Psoas muscle (tissue), 8 donors: ENCODE measurements at places on chromosomes 5 and 9.

GRCh38 chr9:128180001-128180400, 11.4 kb downstream of the CIZ1 start:
- no peak for DNase-seq

DNA sequence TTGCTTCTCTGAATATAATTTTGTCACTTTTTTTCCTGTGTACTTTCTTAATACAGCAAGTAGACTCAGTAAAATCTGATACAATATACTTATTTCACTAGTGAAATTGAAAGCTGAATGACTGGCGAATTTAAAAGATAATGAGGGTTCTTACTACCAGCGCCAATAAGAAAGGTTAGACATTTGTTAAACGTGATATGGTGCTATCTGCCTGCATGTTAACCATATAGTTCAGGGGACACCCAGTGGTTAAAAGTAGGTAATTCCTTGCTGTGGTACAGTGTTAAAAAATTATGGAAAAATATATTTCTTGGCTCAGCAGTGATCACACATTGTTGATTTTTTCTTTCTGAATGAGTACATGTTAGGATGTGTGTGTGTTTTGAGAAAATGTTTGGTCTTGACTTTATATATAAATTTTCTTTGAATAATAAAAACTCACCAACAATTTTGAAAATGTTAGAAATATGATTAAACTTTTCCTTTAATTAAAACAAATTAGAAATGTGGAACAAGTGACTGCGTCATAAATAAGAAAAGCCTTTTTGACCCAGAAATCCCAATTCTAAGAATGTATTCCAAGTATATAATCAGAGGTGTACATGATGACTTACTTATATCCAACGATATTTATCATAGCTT, 25.8 kb downstream of the CAST start:
- DNase-seq, result no peak

GRCh38 chr5:53936481-53937352, 373.7 kb downstream of the ARL15 start:
- no peak for DNase-seq

DNA sequence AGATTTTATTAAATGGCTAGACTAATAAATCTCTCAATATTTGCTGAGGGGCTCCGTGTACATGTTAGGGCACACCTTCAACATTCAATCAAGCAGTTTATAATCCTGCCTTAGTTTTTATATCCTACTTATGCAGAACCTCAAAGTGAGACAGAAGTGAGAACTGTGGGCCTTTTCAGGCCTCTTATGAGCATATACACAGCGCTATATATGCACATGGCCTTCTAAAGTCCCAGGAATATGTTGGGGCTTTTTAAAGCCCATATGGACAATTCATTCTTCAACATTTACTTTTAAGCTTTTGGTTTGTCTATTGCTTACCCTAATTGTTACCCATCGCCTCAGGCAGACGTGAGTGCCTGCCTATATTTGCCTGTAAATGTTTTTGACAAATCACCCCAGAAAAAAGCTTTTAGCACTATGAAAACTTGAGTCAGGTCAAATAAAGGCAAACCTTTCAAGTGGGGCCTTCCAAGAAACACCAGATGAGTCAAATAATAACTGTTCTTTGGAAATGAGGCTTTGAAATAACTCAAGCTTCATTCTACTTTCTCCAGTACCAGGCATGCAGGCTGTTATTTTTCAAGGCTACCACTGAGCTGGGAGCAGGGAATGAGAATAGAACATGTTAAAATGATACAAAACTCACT, 58.2 kb downstream of the ESM1 start:
- no peak for DNase-seq

DNA sequence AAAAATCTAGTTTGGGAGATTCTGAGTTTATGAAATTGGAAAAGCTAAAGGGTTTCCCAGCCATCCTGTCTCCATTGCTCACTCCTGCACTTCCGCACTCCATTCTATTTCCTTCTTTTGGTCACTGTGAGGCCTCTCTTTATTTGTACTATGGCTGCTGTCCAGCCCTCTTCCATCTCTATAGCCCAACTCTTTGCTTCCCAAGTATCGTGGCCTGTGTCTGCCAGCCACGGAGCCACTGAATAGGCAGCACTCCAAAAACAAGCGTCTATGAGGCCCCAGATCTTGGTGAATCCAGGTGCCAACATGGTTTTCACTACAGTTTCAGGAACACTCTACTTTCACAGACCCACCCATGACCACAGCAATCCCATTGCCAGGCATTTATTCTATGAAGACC, 37.2 kb downstream of the GRAMD2B start:
- no peak for DNase-seq

DNA sequence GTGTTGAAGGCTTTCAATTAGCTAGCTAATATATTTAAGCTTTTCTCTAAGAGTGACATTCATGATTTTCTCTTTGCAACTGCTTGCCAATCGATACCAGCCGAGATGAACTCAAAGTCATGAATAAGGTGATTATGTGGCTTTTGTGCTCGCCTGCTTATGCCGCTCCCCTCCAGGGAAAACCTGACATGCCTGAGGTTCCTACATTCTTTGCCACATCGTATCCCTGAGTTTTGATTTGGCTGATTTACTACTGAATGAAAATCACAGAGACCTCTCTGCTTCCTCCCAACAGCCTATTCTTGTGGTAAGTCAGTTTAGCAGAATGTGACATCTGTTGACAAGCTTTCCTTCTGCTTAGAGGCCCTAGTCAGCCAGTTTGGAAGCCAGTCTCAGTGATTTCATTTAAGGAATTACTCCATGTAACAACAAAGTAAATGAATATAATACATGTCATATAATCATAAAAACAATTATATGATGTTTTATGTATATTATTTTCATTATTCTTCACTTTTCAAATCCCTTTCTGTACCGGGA, 513.4 kb downstream of the CSNK1G3 start:
- no peak for DNase-seq

DNA sequence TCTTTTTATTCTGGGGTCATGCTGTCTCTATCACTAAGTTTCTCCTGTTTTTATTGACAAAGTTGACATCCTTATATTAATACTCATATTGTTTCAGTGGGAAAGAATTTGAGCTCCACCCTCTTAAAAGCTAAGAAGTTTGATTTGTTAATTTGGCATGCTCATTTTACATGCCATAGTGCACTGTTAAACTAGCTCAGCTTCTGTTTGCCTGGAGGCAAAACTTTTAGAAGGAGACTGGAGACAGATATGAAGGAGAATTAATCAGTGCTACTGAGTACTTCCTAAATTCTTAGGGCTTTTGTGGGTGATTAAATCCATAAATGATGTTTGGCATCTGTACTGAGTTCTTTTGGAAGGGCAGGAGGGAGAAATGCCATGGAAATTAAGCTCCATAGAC, 138.9 kb downstream of the NTRK2 start:
- DNase-seq, result no peak

GRCh38 chr5:172093559-172093958, 87.1 kb upstream of the FBXW11 start:
- DNase-seq, result no peak

- DNase-seq, result no peak
These were observed 94.5 kb upstream of the PPP1R2B start for GRCh38 chr5:156755421-156756087.

DNA sequence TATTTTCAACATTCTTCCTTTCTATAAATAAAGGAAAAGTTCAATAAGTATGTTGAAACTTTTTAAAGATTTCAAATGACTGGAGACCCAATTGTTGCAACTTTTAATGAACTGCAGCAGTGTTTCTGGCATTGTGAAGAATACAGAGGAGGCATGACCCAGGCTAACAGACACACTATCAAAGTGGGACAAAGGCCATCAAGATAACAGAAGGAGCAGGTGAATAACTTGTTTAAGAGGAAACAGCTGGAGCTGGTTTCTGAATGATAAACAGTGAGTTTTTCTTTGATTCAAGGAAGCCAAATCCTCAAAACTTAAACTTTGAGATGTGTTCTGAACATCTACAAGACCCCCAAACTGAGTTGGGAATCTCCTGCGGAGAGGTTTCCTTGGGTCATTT, 734.6 kb downstream of the TLR4 start:
- no peak for DNase-seq

DNA sequence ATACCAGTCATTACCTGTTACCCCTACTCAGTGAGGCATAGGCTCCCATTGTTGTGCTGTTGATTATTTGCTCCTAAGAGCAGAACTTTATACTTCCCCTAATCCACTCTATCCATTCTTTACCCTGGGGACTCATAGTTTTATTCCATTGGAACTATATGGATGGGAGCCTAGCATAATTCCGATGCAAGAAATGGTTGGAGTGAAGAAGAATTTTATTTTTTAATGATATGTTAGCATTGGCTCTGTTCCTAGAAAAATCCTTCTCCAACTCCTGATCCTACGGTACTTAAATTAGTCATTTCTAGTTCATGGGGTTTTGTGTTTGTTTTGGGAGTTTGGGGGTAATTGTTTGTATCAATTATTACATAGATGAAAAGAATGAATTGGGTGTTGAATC, 191.5 kb downstream of the GOLPH3 start:
- no peak for DNase-seq

- no peak for DNase-seq
These were observed 155.7 kb upstream of the SH3GL2 start for GRCh38 chr9:17422994-17423680.

DNA sequence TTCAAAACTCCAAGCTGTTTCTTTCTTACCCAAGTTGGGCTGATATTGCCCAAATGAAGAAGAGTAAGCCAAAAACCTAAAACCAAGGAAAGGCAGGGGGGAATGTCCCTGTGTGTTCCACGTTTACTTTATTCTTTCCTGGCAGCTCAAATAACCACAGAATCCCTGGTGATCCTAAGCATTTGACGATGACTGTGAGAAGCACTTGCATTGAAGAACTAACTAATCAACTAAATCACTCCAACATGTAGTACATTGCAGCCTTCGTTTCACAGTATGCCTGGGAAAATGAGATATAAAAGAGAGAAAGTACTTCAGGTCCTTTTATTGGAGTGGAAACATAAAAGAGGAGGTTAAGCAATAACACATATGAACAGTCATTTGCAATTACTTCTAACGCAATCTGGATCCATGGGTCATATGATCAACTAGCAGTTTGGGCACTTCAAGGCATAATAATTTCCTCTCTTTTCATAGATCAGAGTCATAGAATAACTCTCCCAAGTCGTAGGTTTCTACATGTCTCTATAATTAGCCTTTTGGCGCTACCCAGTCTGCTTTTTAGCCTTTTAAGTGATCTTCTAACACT, 338.4 kb downstream of the TMEM167A start:
- no peak for DNase-seq

DNA sequence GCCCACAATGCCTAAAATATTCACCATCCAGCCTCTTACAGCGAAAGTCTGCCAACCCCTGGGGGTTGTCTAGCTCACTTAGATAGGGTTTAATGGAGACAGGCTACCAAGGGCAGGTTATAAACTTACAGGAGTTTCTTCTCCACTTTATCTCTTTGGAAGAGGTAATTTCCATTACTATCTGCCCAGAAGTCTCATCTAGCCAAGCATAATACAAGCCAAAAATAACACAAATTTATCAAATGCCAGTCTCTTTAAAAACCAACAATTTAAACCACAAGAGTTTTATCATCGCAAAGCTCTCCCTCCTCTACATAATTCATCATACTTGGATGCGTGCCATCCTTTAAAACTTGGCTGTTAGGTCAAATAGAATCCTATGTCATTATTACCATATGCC, 6.2 kb downstream of the RBM22 start:
- no peak for DNase-seq

DNA sequence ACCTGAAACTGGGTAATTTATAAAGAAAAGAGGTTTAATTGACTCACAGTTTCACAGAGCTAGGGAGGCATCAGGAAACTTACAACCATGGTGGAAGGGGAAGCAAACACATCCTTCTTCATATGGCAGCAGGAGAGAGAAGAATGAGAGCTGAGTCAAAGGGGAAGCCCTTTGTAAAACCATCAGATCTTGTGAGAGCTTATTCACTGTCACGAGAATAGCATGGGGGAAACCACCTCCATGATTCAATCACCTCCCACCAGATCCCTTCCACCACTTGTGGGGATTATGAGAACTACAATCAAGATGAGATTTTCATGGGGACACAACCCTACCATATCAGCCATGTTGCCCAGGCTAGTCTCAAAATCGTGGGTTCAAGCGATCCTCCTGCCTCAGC, 143.4 kb downstream of the FGF18 start:
- no peak for DNase-seq

DNA sequence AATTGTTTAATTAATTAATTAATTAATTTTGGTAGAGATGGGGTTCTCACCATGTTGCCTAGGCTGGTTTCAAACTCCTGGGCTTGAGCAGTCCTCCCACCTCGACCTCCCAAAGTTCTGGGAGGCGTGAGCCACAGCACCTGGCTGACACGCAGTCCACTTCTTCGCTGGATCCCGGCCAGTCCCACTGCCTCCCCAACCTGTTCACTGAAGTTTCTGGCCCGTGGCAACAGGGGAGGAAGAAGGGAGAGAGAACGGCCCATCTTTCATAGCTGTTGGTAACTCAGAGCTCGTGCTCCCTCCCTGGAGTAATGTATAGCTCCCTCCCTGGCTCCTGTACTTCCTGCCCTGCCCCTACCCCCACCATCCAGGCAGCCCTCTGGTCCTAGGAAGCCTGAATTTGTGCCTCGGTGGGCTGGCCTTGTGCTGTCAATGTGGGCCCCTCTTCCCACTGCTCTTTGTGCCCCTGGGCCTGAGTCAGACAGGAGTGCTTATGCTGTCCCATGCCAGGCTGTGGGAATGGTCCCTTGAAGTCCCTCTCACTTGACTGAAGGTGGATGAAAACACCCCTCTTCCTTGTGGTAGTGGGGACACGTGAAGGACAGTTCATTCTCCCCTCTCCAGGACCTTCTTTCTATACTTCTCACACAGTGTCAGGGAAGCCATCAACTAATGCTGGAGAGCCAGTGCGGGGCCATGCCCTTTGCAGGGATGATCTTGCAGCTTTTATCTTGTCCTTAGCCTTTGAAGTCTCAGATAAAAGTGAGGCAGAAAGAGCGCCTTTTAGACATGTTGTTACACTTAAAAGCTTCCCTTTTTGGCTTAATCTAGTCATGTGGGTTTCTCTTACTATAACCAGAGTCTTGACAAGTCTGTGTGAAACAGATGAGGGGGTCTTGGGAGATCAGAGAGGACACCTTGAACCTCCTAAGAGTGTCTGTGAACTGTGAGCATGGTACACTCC, 38.1 kb downstream of the ANGPTL2 start:
- DNase-seq, result no peak

GRCh38 chr9:4333231-4333740, 33.4 kb upstream of the GLIS3 start:
- DNase-seq, result no peak

DNA sequence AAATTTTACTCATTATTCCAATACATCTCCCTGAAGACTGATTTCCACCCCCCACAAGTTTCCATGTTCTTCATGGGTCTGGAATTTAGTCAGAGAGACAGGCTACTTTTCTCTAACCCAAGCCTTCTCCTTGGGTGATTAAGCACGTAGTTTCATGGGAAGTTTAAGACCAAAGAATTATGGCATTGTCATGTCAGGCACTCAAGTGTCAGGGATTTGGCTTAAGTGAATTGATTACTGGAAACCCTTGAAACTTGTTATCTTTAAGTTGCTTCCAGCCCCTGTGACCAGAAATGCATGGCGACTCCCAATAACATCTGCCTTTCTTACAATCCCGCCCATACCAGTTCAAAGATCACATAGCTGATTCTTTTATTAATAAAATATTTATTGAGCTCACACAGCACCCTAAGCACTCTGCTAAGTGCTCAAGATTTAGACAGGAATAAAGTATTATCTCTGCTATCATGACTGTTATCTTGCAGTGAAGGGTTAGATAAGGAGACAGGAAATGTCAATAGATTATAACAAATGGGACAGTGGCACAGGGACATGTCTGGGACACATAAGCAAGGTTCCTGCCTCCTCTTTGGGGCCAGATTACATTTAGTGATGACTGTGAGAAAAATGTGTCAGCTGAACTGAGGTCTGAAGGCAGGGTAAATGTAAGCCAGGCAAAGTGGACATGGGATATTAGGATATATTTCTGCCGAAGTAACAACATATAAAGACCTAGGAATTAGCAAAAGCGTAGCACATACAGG, 241.2 kb upstream of the TNC start:
- no peak for DNase-seq
